Uterus (tissue), 4 donors: ENCODE measurements at places on chromosomes 6 and 20. TPM values are rescaled to one million over a fixed set of nuclear protein-coding genes. Genes with fewer than 3 reads are reported as not detected.
A peak's percentile ranks its signal among the peaks of the same experiment; 100 is the strongest.

IL20RA gene
- 0.88 TPM for total RNA-seq

DNA sequence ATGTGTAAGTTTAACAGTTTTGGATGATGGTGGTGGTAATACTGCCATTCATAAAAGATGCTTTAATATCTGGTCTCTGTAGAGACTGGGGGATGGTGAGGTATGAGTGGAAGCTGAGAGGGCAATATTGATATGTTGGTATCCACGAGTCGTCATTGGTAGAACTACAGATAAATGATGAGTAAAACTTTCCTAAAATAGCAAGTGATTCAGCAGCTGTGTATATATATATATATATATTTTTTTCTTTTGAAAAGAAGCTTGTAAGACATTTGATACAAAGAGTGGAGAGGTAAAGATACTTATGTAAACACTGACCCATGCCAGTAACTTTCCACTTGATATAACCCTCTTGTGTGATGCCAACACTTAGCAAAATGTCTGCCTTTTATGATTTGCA, 41.7 kb upstream of the CITED2 start:
- no peak overlapping the region for H3K4me3 ChIP-seq
- no peaks in the 10 kb centered on the region for H3K36me3 ChIP-seq
- DNase-seq, result no peak
- H3K27ac ChIP-seq, result no peak overlapping the region
- no peaks in the 10 kb centered on the region for H3K4me1 ChIP-seq

ZNF343 gene
- total RNA-seq, result 11.5 TPM

PLAGL1 gene
- total RNA-seq, result 45.7 TPM

DNA sequence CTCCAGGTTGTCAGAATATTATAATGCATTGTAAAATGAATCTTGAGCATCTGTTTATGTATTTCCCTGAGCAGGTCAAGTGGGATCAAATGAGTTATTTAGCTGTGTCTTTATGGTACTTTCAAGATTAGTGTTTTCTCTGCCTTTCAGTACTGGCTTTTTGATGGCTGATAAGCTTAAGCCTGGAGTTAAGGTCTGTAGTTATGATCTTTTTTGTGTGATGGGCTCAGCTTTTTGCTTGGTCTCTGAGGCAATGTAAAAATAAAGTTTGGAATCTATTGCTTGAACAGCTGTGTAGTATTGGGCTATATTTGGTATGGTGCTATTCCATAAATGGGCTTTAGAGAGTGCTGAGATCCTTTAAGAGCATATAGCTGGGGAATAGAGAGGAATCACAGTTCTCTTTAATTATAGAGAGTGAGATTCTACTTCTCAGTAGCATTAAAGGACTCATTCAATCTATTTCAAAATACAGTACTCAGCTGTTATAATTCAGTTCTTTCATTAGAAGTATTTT, 40.7 kb downstream of the ZNF451 start:
- no peak for DNase-seq
- peak overlapping the region; percentile 17 for H3K27ac ChIP-seq
- no peaks in the 10 kb centered on the region for H3K27me3 ChIP-seq
- no peak overlapping the region for H3K4me3 ChIP-seq
- no peaks in the 10 kb centered on the region for H3K4me1 ChIP-seq

BMP7 gene
- 0.43 TPM for total RNA-seq

BNIP5 gene
- total RNA-seq, result not detected

- DNase-seq, result no peak
- no peak overlapping the region for H3K27ac ChIP-seq
- no peak overlapping the region for H3K4me3 ChIP-seq
- H3K27me3 ChIP-seq, result no peaks in the 10 kb centered on the region
- peaks cover 8% of the 10 kb centered on the region for H3K4me1 ChIP-seq
- no peaks in the 10 kb centered on the region for H3K36me3 ChIP-seq
These were observed 142.2 kb upstream of the AFDN start for GRCh38 chr6:167684276-167685104.

HLA-DQA2 gene
- total RNA-seq, result not detected

DNA sequence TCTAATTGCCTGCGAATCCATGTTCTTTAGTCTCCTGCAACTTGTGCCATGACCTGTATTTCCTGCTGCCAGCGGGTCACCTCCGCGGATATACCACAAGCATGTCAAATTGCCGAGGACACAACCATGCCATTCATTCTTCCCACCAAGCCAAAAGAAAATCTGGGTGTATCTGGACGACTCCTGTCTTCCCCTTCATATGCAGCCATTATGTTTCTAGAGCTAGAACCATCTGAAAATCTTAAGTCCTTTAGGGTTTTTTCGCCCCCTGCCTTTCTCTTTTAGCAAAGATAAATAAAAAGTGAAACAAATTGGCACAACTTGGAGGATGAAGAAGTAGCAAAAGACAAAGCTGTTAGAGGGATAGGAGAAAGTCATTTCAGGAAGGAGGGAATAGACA, 242.6 kb downstream of the ARID1B start:
- H3K4me1 ChIP-seq, result peaks cover 21% of the 10 kb centered on the region
- H3K27ac ChIP-seq, result peak overlapping the region; percentile 99
- H3K27me3 ChIP-seq, result no peaks in the 10 kb centered on the region
- no peak overlapping the region for H3K4me3 ChIP-seq
- H3K36me3 ChIP-seq, result no peaks in the 10 kb centered on the region

- H3K36me3 ChIP-seq, result no peaks in the 10 kb centered on the region
- H3K4me1 ChIP-seq, result no peaks in the 10 kb centered on the region
- H3K27ac ChIP-seq, result no peak overlapping the region
- H3K4me3 ChIP-seq, result no peak overlapping the region
These were observed 39.7 kb downstream of the TRMT11 start for GRCh38 chr6:126026001-126026400.

DNA sequence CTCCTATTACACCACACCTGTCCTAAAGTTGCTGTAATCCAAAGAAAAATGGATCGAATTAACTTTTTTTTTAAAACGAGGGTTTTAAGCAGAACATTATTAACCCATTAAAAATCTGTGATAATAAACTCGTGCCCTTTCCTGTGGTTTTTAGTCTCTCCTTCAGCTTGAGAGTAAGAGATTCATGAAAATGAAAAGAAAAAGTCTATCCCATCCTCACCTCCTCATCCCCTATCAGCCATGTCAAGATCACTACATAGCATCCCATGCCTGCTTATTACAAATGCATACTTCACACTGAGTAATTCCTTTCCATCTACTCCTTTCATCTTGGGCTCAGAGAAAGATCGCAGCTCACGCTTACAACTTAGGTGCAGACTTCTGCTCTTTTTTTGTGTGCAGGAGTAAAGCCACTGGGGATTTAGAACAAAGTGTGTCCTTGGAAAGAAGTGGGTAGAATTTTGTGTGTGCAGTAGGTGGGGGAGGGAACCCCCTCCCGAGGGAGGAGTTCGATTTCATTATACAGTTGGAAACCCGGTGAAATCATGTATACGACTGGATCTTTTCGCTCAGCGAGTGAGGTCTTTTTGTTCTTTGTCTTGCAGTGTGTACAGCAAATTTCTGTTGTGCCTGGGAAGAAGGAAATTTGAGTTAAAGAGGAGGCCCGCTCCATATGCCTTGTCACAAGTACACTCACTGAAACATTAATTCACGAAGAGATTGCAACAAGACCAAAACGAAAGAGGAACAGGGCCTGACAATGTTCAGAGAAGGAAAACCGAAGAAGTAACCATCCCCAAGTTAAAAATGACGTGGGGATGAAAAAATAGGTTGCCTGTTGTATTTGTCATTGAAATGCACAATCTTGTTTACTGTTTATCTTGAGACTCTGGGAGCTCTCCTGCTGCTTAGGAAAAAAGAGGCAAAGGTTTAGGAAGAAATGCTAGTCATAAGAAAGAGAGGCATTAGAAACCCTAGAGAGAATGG, 146.5 kb upstream of the ZNF217 start:
- no peak overlapping the region for H3K4me3 ChIP-seq
- H3K27me3 ChIP-seq, result no peaks in the 10 kb centered on the region
- no peaks in the 10 kb centered on the region for H3K36me3 ChIP-seq
- H3K4me1 ChIP-seq, result no peaks in the 10 kb centered on the region

GRCh38 chr6:132964868-132965382, 150.6 kb downstream of the RPS12 start:
- H3K4me1 ChIP-seq, result no peaks in the 10 kb centered on the region
- no peak overlapping the region for H3K27ac ChIP-seq
- no peak overlapping the region for H3K4me3 ChIP-seq

DNA sequence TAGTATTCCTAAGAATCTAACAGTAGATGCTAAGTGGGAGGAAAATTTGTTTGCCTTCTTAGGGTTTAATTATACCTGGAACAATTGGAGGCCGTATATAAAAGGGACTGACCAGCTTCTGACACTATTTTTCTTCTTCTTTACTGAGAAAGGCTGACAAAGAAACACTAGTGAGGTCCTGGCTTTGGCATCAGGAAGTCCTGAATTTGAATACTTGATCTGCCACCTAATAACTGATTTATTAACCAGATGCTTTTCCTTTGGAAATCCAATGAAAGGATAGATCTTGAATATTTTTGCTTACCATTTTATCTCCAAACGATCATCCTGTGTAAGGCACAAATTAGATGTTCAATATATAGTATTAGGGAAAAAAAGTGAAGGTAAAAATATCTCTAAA, 382.5 kb downstream of the CENPW start:
- H3K4me1 ChIP-seq, result no peaks in the 10 kb centered on the region
- no peaks in the 10 kb centered on the region for H3K27me3 ChIP-seq
- no peak for DNase-seq
- no peak overlapping the region for H3K27ac ChIP-seq
- H3K36me3 ChIP-seq, result no peaks in the 10 kb centered on the region

DNA sequence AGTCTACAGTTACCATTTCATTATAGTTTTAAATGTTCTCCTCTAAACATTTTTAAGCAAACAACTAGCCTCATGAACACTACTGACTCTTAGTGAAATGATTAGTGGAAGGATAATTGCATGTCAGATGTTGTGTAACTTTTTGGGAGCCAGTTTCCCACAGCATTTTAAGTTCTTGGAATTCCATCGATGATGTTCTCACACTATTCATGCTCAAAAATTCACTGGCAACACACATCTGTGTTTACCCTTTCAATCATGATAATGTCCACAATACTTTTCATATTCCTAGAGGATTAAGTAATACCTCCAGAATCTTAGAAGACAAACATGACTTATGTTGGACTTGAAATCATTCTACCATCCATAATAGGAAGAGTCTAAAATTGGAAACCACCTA, 678.1 kb upstream of the ID4 start:
- no peak for DNase-seq
- H3K4me3 ChIP-seq, result no peak overlapping the region
- H3K36me3 ChIP-seq, result no peaks in the 10 kb centered on the region
- peak overlapping the region; percentile 55 for H3K27ac ChIP-seq

GRCh38 chr6:106156863-106157262, 70.7 kb downstream of the PRDM1 start:
- no peaks in the 10 kb centered on the region for H3K4me1 ChIP-seq
- no peaks in the 10 kb centered on the region for H3K36me3 ChIP-seq
- DNase-seq, result no peak
- H3K4me3 ChIP-seq, result no peak overlapping the region
- H3K27me3 ChIP-seq, result no peaks in the 10 kb centered on the region

- H3K4me3 ChIP-seq, result no peak overlapping the region
- no peaks in the 10 kb centered on the region for H3K4me1 ChIP-seq
- no peaks in the 10 kb centered on the region for H3K36me3 ChIP-seq
- no peak overlapping the region for H3K27ac ChIP-seq
- H3K27me3 ChIP-seq, result no peaks in the 10 kb centered on the region
- DNase-seq, result no peak
These were observed 143.5 kb upstream of the NOX3 start for GRCh38 chr6:155599160-155599559.
